ENCODE measurements at places on chromosomes 5 and 9. TPM values are rescaled to one million over a fixed set of nuclear protein-coding genes. Genes with fewer than 3 reads are reported as not detected.

C9orf50 gene
- total RNA-seq: not detected

GRCh38 chr5:137192293-137192743, 306.8 kb downstream of the SPOCK1 start:
- no peak for DNase-seq

DNA sequence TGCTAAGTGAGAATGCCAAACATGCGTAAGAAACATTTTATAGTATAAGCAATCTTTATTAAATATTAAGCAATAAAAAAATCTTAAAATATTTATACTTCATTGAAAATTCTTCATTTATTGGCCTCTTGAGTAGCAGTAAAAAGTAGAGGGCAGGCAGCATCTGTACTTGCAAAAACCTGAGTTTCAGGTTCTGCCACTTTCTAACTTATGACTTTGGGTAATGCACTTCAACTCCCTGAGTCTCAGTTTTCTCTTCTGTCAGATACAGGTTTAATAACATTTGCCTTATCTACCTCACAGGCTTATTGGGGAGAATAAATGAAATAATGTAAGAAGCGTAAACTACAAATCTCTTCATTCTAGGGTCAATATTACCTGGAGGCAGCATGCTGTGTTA, 19.8 kb upstream of the MCTP1 start:
- DNase-seq: no peak

GRCh38 chr5:36685631-36686288, 79.4 kb downstream of the SLC1A3 start:
- no peak for DNase-seq

SPEF2 gene
- 4.0 TPM for total RNA-seq

- no peak for DNase-seq
Measured at GRCh38 chr5:135333732-135334515, 65.1 kb downstream of the MACROH2A1 start.

NSG2 gene
- not detected for total RNA-seq

NFIB gene
- total RNA-seq: 1.1 TPM

All from hematopoietic multipotent progenitor cell (in vitro differentiated cells).